Tibial nerve (tissue), 4 donors: ENCODE measurements at places on chromosomes 13 and 19. TPM values are rescaled to one million over a fixed set of nuclear protein-coding genes. Genes with fewer than 3 reads are reported as not detected.

Gene FCAR
- total RNA-seq: not detected

Gene CBARP
- total RNA-seq: 0.22 TPM

Gene IL17D
- 3.3 TPM for total RNA-seq

Gene ZNF256
- 3.6 TPM for total RNA-seq

- H3K27me3 ChIP-seq: no peaks in the 10 kb centered on the region
- H3K4me3 ChIP-seq: no peak overlapping the region
- no peak overlapping the region for H3K27ac ChIP-seq
- H3K4me1 ChIP-seq: no peaks in the 10 kb centered on the region
- DNase-seq: no peak
These were observed 18.6 kb upstream of the CCNE1 start for GRCh38 chr19:29793116-29793727.

- H3K4me1 ChIP-seq: no peaks in the 10 kb centered on the region
- H3K27me3 ChIP-seq: no peaks in the 10 kb centered on the region
- H3K4me3 ChIP-seq: no peak overlapping the region
- no peaks in the 10 kb centered on the region for H3K36me3 ChIP-seq
- DNase-seq: no peak
These were observed 108.2 kb downstream of the GNG7 start for GRCh38 chr19:2594319-2594718.

GRCh38 chr13:19587635-19588300, 26.4 kb upstream of the TPTE2 start:
- H3K27ac ChIP-seq: no peak overlapping the region
- no peaks in the 10 kb centered on the region for H3K27me3 ChIP-seq
- H3K4me1 ChIP-seq: no peaks in the 10 kb centered on the region

DNA sequence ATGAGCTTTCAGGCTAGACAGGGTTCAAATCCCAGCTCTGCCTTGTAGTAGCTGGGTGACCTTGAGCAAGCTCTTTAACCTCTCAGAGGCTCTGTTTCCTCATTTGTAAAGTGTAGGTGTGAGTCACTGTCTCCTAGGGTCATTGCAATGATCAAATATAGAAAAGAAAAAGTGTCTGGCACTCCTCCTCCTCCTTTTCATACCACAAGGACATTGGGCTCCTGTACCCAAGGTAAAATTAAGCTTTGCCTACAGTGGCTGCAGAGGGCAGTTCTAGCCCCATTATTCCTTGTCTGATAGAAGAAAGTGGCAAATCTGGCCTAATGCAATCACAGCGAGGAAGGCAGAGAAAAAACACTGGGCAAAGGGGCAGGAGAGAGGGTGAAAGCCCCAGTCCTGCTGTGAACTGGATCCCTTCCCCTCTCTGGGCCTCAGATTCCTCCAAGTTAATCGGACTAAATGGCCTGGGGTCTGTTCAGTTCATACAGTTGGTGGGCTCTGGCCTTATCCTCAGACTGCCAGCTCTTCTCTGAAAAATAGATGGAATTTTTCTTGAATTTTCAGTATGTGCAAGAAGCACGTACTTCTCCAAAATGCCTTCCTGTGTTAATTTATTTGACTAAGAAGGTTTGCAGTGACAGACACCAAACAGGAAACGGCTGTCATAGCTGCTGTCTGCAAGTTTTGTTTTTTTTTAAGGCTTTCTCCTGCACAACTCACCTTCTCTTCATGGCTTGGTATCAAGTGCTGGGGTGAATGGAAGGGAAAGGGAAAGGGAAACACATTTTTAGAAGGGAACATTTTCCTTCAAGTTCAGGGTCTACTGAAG, 35.3 kb downstream of the RGCC start:
- H3K4me3 ChIP-seq: no peak overlapping the region
- no peak for DNase-seq
- H3K27me3 ChIP-seq: no peaks in the 10 kb centered on the region
- H3K27ac ChIP-seq: no peak overlapping the region

- H3K4me3 ChIP-seq: no peak overlapping the region
- H3K27ac ChIP-seq: no peak overlapping the region
- no peaks in the 10 kb centered on the region for H3K4me1 ChIP-seq
- no peaks in the 10 kb centered on the region for H3K27me3 ChIP-seq
- no peak for DNase-seq
- no peaks in the 10 kb centered on the region for H3K36me3 ChIP-seq
These were observed 211.6 kb downstream of the SHISA2 start for GRCh38 chr13:25840261-25840660.

- H3K36me3 ChIP-seq: no peaks in the 10 kb centered on the region
- no peak for DNase-seq
- peaks cover 17% of the 10 kb centered on the region for H3K4me1 ChIP-seq
These were observed 56.5 kb downstream of the INTS6 start for GRCh38 chr13:51396352-51396751.
